ENCODE measurements at places on chromosomes 3 and 15.

GRCh38 chr3:144286235-144286910 is 314.8 kb downstream of the DIPK2A start:
- DNase-seq = no peak

GRCh38 chr15:47803767-47804166 is 86.5 kb downstream of the SEMA6D start:
- no peak for DNase-seq

- no peak for DNase-seq
Measured at GRCh38 chr15:66753687-66754377, 51.8 kb downstream of the SMAD6 start.

DNA sequence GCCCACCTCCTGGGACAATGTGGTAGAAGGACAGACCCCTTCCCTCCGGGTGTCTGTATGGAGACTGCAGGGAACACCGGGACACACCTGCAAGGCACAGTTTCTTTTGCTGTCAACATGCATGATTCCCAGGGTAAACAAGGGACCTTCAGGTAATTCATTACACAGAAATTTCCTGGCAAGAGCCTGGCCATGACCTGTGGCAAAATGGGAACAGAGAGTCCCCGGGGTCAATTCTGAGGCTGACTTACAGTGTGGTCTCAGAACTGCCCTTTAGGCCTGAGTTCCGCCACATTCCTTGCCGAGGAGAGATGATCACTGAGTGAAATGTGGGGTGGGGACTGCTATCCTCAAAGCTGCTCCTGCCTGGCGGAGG is 6.3 kb downstream of the STARD5 start:
- DNase-seq = no peak

DNA sequence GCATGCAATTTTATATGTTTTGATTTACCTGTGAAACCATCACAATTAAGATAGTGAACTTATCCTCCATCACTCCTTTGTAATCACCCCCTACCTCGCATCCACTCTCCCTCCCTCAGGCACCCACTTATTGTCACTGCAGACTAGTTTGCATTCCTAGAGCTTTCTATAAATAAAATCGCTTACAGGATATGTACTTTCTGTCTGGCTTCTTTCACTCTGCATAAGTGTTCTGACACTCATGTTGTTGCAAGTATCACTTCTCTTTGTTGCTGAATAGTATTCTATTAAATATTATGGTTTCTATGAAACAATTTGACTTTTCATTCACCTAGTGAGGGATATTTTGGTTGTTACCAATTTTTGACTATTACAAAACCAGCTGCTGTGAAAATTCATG is 139.3 kb downstream of the RSRC1 start:
- no peak for DNase-seq

DNA sequence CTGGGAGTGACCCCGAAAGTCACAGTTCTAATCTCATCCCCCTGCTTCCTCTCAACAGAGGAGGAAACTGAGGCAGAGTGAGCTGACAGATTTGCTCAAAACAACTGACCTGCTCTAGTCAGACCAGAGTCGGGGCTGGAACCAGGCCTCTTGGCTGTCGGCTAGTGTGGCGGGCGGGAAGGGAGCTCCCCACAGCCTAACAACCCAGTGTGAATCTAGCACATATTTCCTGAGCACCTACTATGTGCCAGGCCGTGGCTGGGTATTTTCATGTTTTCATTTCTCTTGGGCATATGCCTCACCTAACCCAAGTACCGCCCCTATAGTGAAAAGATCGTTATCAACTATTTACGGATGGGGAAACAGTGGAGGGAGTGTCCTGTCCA is 27.2 kb downstream of the GRIP2 start:
- DNase-seq = no peak

DNA sequence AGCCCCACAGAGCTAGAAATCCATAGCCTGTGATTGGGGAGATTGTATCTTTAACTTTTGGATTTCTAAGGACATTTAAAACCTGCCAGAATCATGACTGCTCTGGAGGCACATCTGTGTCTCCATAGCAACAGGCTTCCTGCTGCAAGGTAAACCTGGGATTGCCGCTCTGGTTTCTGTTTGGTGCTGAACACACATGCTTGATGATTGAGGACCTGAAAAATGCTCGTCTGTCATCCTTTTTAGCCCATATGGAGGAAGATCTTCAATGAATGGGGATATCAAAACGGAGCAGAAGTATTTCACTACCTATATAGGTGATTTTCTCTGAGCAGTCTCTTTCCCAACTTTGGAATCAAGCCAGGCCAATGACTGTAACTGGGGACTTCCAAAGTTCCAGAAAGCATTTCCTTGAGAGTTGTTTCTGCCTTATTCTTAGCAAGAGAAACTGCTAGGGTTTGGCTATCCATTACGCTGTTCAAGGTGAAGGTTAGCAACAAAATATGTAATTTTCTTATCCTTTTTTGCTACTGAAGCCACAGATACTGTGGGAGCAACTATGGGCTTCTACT is 96.5 kb upstream of the TNIK start:
- DNase-seq = no peak

DNA sequence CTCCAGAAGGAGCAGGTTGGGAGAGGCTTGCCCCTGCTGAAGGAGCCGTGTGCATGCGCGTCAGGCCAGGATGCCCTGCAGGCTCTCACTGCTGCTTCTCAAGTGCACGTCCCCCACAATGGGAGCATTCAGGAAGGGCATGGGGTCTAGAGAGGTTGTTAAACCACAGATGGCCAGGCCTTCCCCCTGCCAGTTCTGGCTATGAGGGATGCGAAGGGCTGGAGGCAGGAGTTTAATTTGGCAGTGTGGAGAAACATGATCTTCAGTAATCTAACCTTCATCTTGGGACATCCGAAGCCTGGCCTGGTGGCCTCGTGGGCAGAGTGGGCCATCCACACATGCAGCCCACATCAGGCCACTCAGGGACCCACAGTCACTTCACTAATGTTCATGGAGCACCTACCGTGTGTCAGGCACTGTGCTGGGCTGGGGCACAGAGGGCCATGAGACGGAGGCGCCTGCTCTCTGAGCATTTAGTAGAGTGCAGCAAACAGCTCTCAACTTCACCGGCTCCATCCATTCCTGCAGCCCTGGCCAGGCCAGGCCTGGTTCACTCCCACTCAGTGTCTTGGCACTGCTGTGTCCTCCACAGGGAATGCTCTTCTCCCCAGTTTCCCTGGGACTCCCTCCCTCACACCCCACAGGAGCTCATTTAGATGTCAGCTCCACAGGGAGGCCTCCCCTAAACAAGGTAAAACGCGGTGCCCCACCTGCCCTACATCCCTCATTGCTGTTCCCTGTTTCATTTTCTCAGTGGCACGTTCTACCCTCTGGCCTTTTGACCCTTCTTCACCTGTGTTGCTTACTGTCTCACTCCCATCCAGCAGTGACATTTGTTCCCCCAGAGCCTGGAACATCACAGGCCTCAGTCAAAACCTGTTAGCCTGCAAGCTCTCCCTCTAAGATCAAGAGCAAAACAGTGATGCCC is 4.0 kb downstream of the CFAP100 start:
- no peak for DNase-seq

- no peak for DNase-seq
Measured at GRCh38 chr3:61872077-61872706, 310.8 kb downstream of the PTPRG start.

DNA sequence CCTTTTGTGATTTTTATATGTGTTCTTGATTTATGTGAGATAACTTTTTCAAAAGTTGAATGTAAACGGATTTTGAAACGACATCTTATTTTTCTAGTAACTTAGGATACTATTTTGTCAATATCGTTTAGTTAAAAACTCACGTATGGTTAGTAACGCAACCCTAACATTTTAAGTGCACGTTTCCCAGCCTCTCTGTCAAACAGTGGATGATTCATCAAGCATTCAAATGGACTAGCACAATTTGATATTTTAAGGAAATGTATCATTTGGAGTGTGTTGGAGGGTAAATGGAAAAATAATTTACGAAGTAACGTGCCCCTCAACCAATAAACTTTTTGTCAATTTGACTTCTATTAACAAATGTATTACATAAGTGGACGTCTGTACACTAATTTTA is 23.3 kb downstream of the RTP3 start:
- DNase-seq = no peak
